Dermis microvascular lymphatic vessel endothelial cell (primary cell): ENCODE measurements at places on chromosomes 4 and X. TPM values are rescaled to one million over a fixed set of nuclear protein-coding genes. Genes with fewer than 3 reads are reported as not detected.
A peak's percentile ranks its signal among the peaks of the same experiment; 100 is the strongest.

UGT2B10 gene
- total RNA-seq: not detected in 2 replicates

PSAPL1 gene
- total RNA-seq: not detected in 2 replicates

CCDC158 gene
- total RNA-seq: not detected in 2 replicates

GRCh38 chr4:162201673-162202072 is 37.9 kb upstream of the FSTL5 start:
- DNase-seq: no peak

DNA sequence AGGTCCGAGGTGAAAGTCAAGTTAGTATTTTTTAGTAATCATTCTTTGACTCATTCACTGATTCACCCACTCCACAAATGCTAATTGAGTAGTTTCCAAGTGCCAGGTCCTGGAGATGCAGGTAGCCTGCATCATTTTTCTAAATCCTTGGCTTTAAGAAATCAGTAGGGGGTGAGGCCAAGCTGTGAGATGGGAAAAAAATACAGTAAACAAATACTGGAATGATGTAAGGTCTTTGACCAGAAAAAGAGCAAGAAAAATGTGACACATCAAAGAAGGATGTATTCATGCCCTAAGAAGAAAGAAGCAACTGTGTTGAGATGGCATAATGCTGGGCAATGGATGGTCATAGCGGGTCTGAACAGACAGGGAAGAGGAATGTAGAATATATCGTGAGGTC is 1386.6 kb downstream of the PCDH7 start:
- no peak for DNase-seq

- DNase-seq: peak; percentile 54
Observed at GRCh38 chrX:68945603-68946228, 116.9 kb downstream of the EFNB1 start.

- DNase-seq: no peak
Observed at GRCh38 chr4:66906314-66906713, 639.0 kb downstream of the CENPC start.

GRCh38 chrX:55008571-55009358 is 8.6 kb downstream of the APEX2 start:
- DNase-seq: peak; percentile 30

- DNase-seq: no peak
Observed at GRCh38 chr4:156594624-156595023, 377.0 kb downstream of the PDGFC start.
